ENCODE measurements at places on chromosomes 7 and 10.

GRCh38 chr7:43647673-43648472, 65.0 kb downstream of the STK17A start:
- DNase-seq, result peak; percentile 98

DNA sequence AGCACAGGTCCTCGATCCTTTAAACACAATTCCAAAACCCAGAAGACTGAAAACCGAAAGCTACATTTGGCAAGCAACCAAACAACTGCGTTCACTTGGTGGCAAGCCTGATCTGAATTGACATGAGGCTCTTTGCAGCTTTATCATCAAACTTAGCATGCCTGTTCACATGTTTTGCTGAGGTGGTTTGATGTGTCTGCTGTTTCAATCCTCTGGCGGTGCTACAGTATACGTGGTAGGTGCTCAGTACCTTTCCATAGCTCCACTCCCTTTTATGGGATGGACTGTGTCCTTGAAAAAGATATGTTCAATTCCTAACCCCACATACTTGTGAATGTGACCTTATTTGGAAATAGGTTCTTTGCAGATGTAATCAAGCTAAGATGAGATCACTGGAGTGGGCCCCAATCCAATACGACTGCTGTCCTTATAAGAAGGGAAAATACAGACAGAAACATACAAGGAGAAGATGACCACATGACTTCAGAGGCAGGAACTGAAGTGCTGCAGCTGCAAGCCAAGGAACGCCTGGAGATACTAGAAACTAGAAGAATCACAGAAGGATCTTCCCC, 33.4 kb downstream of the CCDC6 start:
- DNase-seq, result peak; percentile 87

DNA sequence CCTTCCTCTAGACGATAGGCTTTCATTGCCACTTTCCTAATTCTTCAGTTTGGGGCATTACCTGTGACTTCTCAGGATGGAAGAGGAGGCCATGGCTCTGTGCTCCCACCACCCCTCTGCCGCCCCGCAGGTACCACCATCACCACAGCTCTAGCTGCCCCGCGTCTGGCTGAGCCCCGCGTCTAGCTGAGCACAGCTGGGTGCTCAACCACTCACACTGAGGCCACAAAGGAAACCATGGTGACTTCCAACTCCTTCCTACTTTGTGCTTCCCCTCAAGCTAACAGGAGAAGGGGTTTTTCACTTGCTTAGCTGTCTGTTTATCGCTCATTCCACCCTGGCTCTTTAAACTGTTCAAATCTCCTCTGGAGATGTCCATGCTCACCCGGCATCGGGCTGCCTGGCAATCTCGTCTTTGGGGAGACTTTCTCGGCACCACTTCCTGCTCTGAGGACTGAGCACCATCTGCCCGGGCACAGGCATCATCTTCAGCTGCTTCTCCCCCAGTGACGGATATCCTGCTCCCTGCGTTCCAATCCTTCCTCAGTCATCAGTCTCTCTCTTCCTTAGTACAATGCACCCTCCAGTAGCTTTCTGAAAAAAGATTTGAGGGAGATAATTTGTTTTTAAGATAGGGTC, 59.4 kb downstream of the MAD1L1 start:
- DNase-seq, result no peak

DNA sequence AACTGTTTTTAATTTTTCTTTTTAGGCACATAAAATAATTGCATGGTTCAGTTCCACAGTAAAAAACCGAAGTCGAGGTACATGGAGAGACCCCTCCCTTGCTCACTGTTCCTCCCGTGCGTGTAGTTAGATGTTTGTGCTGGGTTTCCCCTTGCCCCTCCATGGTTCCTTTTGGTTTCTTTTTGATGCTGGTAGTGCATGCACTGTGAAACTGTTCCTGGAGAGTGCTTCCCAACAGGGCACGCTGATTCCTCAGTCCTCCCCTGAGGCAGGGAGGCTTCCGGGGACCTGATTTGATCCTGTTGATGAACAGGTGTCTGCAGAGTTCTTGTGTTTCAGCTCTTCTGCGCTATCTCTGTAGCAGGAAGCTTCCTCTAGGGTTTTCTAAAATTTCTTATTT, 69.5 kb downstream of the ADCY1 start:
- no peak for DNase-seq

DNA sequence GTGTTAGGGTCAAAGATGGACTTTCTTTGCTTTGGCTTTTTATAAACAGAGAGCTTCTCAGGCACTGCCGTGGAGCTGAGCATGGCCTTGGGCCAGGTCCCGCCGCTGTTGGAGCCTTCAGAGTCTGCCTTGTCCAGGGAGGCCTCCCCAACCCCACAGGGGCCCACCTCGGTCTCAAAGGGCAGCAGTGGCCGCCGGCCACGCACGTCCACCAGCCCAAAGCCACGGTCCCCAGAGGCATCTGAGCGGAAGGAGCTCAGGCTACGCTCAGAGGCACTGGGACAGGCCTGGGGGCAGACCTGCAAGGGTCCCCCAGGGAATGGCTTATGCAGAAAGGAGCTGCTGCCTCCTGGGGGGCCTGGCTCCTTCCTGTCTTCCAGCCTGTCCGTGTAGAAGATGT, 105.0 kb downstream of the DLG5 start:
- DNase-seq, result no peak

DNA sequence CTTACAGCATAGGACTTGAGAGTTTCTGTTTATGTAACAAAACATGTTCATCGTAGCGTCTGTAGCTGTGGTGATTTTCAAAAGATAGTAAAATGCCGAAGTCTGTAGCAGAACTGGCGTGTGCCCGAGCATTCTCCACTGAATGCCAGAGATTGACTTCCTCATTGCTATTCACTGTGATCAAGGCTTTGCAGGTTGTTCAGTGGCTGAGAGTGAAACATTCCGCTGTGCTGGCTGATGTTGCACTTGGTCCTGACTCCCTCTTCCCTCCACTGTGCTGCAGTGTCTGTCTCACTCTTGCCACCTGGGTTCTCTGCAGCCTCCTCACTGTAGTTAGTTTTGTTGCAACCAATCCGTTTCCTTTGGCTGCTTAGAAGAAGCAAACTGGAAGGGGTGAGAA, 37.6 kb downstream of the FHIP2A start:
- DNase-seq, result no peak

- no peak for DNase-seq
Observed at GRCh38 chr10:98030093-98030821, at the start of gene CRTAC1. Gene CRTAC1 (minus strand): TSS chr10:98030621. CDS start chr10:98030472, 149 bp downstream.

- DNase-seq, result no peak
Observed at GRCh38 chr10:121032460-121032859, 181.3 kb downstream of the WDR11 start.

Measured in cardiac fibroblast (primary cell).